ENCODE measurements at places on chromosomes 6 and 20.

DNA sequence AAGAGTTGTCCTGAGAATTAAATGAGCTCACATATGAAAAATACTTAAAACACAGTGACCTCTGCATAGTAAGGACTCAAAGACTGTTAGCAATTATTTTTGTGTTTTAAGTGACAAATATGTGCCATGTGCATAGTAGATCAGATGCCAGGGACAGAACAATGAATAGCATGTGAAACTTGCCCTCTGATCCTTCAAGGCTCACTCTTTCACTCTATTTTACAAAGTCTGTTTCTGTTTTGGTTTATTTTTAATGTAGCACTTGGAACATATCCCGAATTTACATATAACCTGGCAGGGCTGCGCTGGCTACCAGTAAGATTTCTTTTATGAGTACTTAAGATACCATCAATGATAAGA, 135.5 kb upstream of the TNFAIP3 start:
- no peak for DNase-seq

- DNase-seq: no peak
Measured at GRCh38 chr6:165987483-165988301, 180.0 kb downstream of the TBXT start.

DNA sequence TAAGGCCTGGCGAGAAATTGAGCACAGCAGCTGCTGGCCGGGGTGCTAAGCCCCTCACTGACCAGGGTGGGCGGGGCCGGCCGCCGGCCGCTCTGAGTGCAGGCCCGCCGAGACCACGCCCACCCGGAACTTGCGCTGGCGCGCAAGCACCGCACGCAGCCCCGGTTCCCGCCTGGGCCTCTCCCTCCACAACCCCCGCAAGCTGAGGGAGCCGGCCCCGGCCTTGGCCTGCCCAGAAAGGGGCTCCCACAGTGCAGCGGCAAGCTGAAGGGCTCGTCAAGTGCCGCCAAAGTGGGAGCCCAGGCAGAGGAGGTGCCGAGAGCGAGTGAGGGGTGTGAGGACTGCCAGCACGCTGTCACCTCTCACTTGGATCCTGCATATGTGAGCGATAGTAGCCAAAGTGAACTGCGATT, 251.2 kb downstream of the GJA1 start:
- no peak for DNase-seq

DNA sequence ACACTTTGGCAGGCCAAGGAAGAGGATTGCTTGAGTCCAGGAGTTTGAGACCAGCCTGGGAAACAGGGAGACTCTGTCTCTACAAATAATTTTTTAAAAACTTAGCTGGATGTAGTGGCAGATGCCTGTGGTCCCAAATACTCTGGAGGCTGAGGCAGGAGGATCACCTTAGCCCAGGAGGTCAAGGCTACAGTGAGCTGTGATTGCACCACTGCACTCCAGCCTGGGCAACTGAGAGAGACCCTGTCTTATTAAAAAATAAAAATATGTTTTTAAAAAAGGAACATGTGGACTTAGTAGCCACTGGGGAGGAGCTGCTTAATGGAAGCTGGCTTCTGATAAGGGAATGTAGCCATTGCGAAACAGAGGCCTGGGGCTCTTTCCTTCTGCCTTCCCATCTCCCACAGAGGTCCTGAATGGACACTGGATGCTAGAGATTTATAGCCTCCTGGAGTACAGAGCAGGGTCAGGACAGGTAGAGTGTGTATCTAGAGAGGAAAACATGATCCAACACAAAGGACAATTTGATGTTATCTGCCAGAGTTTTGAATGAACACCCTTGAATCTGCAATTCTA, 21.7 kb upstream of the GMNN start:
- DNase-seq: no peak

DNA sequence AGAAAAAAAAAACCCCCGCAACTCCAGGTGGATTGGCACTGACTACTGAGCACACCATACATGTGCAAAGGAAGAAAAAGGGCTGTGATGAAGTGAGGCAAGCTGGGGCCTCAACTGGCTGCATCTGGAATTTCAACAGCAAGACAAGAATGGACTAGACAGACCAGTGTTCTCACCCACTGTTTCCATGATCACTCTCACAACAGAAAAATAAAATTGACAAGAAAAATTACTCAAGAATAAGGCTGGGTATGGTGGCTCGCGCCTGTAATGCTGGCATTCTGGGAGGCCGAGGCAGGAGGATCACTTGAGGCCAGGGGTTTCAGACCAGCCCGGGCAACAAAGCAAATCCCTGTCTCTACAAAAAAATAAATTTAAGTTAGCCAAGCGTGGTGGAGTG, 18.8 kb downstream of the ZNF217 start:
- DNase-seq: no peak

GRCh38 chr6:90131125-90131524, 165.5 kb downstream of the BACH2 start:
- DNase-seq: no peak

GRCh38 chr6:72535124-72535523, 86.7 kb upstream of the KCNQ5 start:
- no peak for DNase-seq

- DNase-seq: no peak
Measured at GRCh38 chr6:34288581-34288980, 39.8 kb upstream of the SMIM29 start.

- DNase-seq: no peak
Measured at GRCh38 chr6:13068586-13069210, 259.6 kb downstream of the TBC1D7 start.

All from activated CD4-positive, CD25-positive, alpha-beta regulatory T cell (primary cell).